Common myeloid progenitor, CD34-positive (primary cell): ENCODE measurements at places on chromosomes 1 and 21.
A peak's percentile ranks its signal among the peaks of the same experiment; 100 is the strongest.

GRCh38 chr1:118963456-118964430, 24.4 kb downstream of the TBX15 start:
- H3K4me3 ChIP-seq = no peak overlapping the region
- H3K27me3 ChIP-seq = no peaks in the 10 kb centered on the region
- H3K27ac ChIP-seq = no peak overlapping the region
- no peak for DNase-seq
- H3K4me1 ChIP-seq = no peaks in the 10 kb centered on the region
- no peaks in the 10 kb centered on the region for H3K36me3 ChIP-seq

DNA sequence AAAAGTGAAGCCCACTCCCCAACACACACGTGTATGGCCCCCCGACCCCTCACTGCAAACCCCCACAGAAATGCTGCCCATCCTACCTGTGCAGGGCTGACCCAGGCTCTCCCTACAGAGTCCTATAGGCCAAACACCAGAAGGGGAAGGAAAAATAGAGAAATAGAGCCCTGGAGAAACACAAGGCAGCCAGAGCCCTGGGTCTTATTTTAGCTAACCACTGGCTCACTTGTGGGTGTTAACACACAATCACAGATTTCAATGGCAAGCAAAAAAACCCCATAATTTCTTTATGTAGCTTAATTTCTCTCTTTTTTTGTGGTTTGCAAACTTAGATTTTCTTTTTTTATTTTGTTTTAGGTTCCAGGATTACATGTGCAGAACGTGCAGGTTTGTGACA, 989 bp upstream of the PIGR start:
- peaks cover 13% of the 10 kb centered on the region for H3K4me1 ChIP-seq
- no peak for DNase-seq
- H3K36me3 ChIP-seq = no peaks in the 10 kb centered on the region
- no peak overlapping the region for H3K27ac ChIP-seq
- no peaks in the 10 kb centered on the region for H3K27me3 ChIP-seq

DNA sequence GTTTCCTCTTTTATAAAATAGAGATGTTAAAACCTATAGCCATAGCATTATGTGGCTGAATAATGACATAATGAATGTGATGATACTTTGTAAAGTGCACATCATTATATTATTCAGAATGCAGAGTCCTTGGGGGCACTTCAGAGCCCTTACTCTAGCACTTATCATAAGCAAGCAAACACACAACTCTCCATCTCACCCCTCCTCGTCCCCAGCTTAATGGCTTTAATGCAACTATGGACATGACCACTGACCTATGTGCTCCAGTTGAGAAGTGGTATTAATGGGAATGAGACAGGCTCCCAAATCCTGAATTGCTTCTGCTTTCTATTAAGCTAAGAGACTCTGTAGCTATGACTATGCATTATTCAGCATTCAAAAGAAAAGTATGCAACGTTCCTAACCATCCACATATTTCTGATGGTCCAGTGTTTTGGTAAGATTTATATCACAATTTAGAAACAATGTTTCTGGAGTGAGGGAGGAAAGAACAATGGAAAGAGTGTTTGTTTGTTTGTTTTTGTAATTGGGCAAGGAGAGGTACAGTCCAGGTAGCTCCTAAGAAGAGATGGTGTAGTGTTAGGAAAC, 194.0 kb upstream of the PLXNA2 start:
- no peaks in the 10 kb centered on the region for H3K27me3 ChIP-seq
- no peak for DNase-seq
- H3K4me1 ChIP-seq = peaks cover 7% of the 10 kb centered on the region

- H3K36me3 ChIP-seq = no peaks in the 10 kb centered on the region
- DNase-seq = no peak
- H3K4me1 ChIP-seq = no peaks in the 10 kb centered on the region
- H3K27me3 ChIP-seq = peaks cover 2% of the 10 kb centered on the region
- H3K4me3 ChIP-seq = no peak overlapping the region
- no peak overlapping the region for H3K27ac ChIP-seq
These were observed 35.3 kb upstream of the POFUT2 start for GRCh38 chr21:45322960-45323461.

GRCh38 chr1:76921590-76921989, 54.3 kb downstream of the ST6GALNAC5 start:
- no peaks in the 10 kb centered on the region for H3K27me3 ChIP-seq
- H3K4me1 ChIP-seq = no peaks in the 10 kb centered on the region
- DNase-seq = no peak
- H3K4me3 ChIP-seq = no peak overlapping the region
- no peaks in the 10 kb centered on the region for H3K36me3 ChIP-seq

DNA sequence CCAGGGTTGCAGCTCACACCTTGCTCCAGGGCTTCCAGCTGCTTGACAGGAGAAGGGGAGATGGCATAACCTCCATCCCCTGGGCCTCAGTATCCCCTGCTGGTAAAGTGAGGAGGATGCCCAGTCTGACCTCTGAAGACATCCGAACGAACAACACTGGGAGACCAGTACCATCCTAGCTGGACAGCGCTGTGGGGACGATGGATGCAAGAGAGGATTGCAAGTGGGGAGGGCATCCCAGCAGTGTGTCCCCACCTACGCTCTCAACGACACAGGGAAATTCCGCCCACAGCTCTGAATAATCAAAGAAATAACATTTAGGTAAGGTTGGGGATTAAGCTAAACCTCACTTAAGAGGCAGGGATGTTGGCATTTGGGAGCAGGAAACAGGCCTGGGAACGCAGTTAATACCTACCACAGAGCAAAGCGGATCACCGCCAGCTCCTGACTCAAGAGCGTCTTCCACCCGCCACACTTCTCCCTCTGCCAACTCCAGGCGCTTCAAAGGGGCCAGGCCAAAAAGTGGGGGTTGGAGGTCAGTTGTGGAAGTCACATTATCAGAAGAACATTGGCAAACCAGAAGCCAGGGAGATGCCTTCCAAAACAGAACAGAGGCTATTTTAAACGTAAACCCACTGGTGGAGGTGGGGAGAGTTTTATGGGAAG, 47.6 kb downstream of the SSBP3 start:
- no peak overlapping the region for H3K4me3 ChIP-seq
- no peak for DNase-seq
- H3K27me3 ChIP-seq = no peaks in the 10 kb centered on the region
- H3K27ac ChIP-seq = no peak overlapping the region

DNA sequence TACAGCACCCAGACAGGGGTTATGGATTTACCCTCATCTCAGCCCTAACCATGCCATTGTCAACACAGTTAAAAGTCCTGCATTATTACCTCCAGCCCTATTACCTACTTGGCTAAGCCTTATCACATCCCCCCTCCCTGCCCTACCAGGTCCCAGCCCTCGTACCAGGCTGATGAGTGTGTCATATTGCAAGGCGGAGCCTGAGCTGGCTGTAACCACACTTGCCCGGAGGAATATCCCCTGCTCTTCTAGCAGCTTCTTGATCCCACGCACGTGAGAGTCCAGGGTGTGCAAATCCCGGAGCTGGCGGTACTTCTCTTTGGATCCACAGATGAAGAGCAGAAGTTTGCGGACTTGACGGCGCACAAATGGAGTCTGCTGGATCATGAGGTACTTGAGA, 87.4 kb downstream of the UBR4 start:
- H3K4me1 ChIP-seq = peaks cover 49% of the 10 kb centered on the region
- peaks cover 61% of the 10 kb centered on the region for H3K36me3 ChIP-seq

DNA sequence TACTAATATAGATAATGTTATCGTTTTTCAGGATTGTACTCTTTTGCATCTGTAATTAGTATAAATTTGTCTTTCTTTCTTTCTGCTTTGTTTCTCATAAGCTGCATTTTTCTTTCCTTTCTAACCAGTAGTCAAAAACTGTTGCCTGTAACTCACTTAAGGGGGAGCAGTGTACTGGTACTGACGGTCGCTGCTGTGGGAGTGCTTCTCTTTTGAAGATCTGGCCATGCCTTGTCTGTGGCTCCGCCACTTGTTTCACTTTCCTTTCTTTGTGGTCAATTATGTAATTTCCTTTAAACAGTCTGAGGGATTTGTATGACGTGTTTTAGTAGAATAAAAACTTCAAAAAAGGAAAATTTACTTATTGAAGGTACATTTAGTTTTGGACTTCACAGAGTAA, 37.0 kb downstream of the MIA3 start:
- no peak overlapping the region for H3K4me3 ChIP-seq
- peaks cover 75% of the 10 kb centered on the region for H3K36me3 ChIP-seq

DNA sequence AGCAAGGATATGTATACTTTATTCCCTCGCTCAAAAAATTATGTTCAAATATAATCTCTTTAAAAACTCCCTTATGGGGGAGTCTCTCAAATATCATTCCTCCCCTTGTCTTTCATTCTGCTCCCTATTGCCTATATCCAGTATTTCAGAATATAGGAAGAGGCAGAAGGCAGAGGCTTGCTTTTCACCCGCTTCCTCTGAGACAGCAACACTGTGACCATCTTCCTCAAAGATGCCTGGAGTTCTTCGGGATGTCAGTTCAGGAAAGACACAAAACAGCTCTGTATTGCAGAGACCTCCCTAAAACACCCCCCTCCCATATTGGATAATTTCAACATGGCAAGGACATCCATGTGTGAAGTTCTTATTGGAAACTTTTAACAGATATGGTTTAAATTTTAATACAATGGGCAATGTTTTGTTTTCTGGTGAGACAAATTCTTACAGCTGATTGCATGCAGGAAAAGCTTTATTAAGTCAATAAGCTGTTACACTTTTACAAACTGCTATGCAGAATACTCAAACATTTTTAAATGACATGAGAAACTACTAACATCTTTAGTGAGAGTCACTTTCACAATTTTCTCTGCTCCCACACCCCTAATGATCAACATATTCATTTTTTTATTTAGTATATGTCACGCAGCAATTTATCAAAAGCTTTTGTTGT, 4.8 kb downstream of the DIRAS3 start:
- peaks cover 6% of the 10 kb centered on the region for H3K4me1 ChIP-seq
- no peak overlapping the region for H3K4me3 ChIP-seq
- H3K27me3 ChIP-seq = peaks cover 6% of the 10 kb centered on the region
- H3K27ac ChIP-seq = no peak overlapping the region
- DNase-seq = no peak
- H3K36me3 ChIP-seq = no peaks in the 10 kb centered on the region

- H3K27ac ChIP-seq = no peak overlapping the region
- DNase-seq = no peak
- H3K4me3 ChIP-seq = no peak overlapping the region
- peaks cover 72% of the 10 kb centered on the region for H3K4me1 ChIP-seq
- H3K27me3 ChIP-seq = peaks cover 10% of the 10 kb centered on the region
- no peaks in the 10 kb centered on the region for H3K36me3 ChIP-seq
These were observed 15.1 kb upstream of the SAMD11 start for GRCh38 chr1:908661-909060.

- H3K4me1 ChIP-seq = peaks cover 9% of the 10 kb centered on the region
- no peak overlapping the region for H3K4me3 ChIP-seq
- no peak for DNase-seq
- H3K36me3 ChIP-seq = no peaks in the 10 kb centered on the region
- no peaks in the 10 kb centered on the region for H3K27me3 ChIP-seq
These were observed 110.4 kb downstream of the PPIAL4G start for GRCh38 chr1:148372731-148373130.

GRCh38 chr1:53132176-53132575, 10.3 kb downstream of the SLC1A7 start:
- H3K4me3 ChIP-seq = no peak overlapping the region
- no peak for DNase-seq
- no peaks in the 10 kb centered on the region for H3K27me3 ChIP-seq

GRCh38 chr1:153563483-153563901, 2.2 kb downstream of the S100A2 start:
- H3K4me1 ChIP-seq = peaks cover 33% of the 10 kb centered on the region
- H3K27me3 ChIP-seq = no peaks in the 10 kb centered on the region
- H3K4me3 ChIP-seq = no peak overlapping the region
- no peak for DNase-seq
- no peak overlapping the region for H3K27ac ChIP-seq

- peak; percentile 67 for DNase-seq
- peaks cover 33% of the 10 kb centered on the region for H3K4me1 ChIP-seq
These were observed 829 bp downstream of the SPEN start for GRCh38 chr1:15848143-15848928.

- no peaks in the 10 kb centered on the region for H3K4me1 ChIP-seq
- no peak overlapping the region for H3K4me3 ChIP-seq
- no peak for DNase-seq
- H3K36me3 ChIP-seq = no peaks in the 10 kb centered on the region
These were observed 132.0 kb downstream of the FOXD2 start for GRCh38 chr1:47569681-47570470.

- no peaks in the 10 kb centered on the region for H3K27me3 ChIP-seq
- peaks cover 5% of the 10 kb centered on the region for H3K36me3 ChIP-seq
- no peak for DNase-seq
- H3K4me3 ChIP-seq = no peak overlapping the region
- no peaks in the 10 kb centered on the region for H3K4me1 ChIP-seq
- H3K27ac ChIP-seq = no peak overlapping the region
These were observed 86.0 kb downstream of the PBX1 start for GRCh38 chr1:164644774-164645644.

DNA sequence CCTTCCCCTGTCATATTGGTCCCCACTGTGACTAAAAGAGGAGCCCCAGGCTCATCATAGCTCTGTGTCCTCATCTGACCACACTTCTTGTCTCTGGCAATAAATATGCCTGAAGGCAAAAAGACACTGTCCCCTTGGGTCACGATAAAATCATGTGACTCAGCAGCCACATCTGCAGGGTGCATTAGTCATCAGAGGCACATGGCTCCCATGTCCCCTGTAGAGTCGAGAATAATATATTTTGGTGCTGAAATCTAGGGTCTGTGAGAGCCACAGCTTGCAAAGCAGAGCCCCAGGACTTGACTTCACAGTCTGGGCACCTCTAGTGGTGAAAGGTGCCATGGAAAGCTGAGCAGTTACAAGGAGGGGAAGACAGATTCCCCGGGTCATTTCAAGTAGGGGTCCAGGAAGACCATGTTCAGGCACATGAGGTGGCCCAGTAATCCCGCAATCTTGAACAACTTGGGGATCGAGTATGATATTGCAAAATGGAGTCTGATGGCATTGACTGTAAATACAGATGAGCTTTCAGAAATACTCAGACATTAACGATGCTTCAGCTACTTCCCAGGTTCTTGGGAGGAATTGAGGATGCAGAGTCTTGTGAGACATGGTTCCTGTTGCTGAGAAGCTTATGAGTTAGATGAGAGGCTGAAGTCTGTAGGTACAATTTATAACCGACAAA, 68.6 kb downstream of the SLC35F3 start:
- peaks cover 2% of the 10 kb centered on the region for H3K27me3 ChIP-seq
- no peak overlapping the region for H3K27ac ChIP-seq
- no peaks in the 10 kb centered on the region for H3K4me1 ChIP-seq
- no peak for DNase-seq
- no peaks in the 10 kb centered on the region for H3K36me3 ChIP-seq
- no peak overlapping the region for H3K4me3 ChIP-seq

DNA sequence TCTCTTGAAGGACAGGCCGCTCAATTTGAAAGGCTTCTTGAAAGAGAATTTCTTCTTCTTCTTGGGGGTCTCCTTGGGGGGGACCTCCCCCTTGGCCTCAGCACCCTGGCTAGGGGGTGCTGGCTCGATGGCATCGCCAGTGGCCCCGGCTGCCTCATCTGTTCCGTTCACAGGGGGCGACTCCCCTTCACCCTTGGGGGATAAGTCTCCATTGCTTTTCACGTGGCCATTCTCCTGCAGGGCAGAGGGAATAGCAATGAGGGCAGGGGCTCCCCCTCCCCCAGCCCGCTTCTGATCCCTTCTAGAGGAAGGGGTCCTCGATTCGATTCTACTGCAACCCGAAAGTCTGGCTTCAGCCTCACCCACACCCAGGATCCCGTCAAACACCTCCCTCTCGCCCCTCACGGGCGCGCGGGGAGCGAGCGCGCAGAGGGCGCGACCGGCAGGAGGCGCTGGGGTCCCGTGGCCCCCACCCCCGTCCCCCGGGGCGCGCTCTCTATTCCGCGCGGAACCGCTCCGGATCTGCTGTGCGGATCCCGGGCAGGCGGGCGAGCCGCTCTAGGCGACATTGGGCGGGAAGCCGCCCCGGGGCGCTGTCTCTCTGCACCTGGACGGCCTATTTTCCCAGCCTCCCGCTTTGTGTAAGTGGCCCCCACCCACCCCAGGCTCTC, 1.0 kb downstream of the MARCKSL1 start:
- H3K4me3 ChIP-seq = peak overlapping the region; percentile 66
- peaks cover 21% of the 10 kb centered on the region for H3K36me3 ChIP-seq
- peak; percentile 73 for DNase-seq
